Hepatocyte (in vitro differentiated cells): ENCODE measurements at places on chromosomes 5 and 9. TPM values are rescaled to one million over a fixed set of nuclear protein-coding genes. Genes with fewer than 3 reads are reported as not detected.

DNA sequence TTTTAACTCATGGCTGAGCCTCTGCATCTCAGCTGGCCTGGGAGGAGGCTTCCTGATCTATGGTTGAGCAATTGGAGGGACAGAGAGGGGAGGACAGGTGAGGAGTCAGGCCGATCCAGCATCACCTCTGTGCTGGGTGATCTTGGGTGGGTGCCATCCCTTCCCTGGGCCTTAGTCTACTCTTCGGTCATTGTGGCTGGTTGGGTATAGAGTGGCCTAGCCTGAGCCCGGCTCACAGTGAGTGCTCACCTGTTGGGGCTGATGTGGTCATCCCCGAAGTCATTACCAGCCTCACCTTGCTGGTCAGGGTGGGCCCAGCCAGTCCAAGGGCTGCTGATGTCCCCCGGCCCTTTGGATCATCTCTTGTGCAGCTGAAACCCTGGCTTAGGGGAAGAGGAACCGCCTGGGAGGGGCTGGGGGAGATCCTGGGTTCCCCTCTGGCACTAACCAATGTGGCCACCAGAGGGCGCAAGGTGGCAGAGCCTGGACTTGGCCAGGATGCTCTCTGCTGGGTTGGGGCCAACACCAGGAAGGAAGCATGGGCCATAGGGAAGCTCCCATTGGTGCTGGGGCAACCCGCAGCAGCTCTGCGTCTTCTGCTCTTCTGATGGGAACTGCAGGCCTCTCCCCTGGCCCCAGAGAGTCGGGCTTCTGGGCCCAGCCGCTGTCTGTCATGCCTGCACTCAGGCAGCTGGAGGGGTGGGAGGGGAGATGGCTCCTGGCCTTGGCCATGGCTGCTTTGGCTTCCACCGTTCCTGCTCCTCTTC is 17.3 kb upstream of the ODF2 start:
- DNase-seq = peak; percentile 88

DNA sequence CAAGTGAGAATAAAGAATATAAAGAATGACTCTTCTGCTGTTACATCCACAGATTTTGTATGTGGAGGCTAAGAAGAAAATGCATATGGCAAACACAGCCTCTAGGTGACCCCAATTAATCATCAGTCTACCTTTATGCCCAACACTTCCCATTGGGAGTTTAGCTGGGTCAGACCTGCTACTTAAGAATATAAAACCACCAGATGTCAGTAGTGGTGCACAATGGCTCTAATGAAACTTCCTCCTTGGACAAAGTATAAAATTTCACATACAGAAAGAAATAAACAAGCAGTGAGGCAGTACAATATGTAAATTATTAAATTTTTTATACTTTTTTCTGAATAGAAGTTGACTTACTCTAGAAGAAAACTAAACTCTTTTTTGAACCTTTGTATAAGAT is 539.9 kb downstream of the BRINP1 start:
- DNase-seq = peak; percentile 18

DNA sequence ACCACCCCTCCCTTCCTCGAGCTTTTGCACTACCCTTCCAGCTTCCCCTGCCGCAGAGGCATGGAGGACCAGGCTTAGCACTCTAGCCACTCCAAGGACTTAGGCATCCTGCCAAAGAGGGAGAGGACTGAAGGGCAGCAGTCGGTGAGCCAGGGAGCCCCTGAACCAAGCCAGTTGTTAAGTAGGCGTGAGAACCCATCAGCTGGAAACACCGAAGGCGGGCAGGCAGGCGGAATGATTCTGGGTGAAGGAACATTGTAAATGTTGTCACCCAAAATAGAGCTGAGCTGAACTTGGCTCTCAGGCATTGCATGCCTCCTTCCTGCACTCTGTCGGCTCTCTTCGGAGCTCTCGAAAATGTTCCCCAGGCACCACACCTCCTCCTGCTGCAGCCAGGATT is 42.8 kb downstream of the NRG2 start:
- no peak for DNase-seq

GRCh38 chr5:134115806-134116175 is 1.3 kb downstream of the TCF7 start:
- peak; percentile 33 for DNase-seq

DNA sequence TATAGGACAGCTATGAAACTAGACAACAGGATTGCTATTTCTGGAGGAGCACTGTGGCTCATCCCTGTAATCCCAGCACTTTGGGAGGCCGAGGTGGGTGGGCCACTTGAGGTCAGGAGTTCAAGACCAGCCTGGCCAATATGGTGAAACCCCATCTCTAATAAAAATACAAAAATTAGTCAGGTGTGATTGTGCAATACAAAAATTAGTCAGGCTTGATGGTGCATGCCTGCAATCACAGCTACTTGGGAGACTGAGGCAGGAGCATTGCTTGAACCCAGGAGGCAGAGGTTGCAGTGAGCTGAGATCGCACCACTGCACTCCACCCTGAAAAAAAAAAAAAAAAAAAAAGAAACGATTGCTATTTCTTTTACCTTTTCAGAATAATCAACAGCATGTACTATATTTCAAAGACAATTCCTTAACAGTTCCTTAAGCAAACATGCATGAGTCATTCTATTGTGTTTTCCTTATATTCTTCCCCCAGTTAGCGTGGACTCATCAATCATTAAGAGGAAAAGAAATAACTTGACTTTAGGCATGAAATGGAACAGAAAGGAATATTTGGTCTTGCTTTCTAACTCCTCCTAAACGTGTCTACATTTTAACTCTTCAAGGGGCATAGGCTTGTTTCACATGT is 162.6 kb downstream of the TAF11L14 start:
- DNase-seq = no peak

GRCh38 chr5:150149618-150150017 is 6.0 kb downstream of the PDGFRB start:
- no peak for DNase-seq

DNA sequence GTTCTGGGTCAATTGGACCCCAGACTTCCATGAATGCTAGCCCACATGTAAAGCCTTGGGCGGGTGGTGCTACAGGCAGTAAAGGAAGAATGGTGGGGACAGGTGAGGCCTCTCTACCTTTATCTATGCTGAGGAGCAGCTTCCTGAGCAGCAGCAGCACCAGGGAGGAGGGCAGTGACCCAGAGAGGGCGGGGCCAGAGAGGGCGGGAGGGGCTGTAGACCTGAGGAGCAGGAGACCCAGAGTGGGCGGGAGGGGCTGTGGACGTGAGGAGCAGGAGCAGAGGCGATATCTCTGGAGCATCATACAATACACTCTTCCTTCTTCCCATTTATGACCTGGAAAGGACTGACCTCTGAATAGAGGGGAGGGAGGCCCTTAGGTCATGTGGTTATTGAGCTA is 165.9 kb downstream of the MTRR start:
- DNase-seq = no peak

- DNase-seq = no peak
Observed at GRCh38 chr9:104923289-104923688, 4.7 kb downstream of the ABCA1 start.

GRCh38 chr9:4413856-4414255 is 76.4 kb upstream of the SLC1A1 start:
- no peak for DNase-seq

DNA sequence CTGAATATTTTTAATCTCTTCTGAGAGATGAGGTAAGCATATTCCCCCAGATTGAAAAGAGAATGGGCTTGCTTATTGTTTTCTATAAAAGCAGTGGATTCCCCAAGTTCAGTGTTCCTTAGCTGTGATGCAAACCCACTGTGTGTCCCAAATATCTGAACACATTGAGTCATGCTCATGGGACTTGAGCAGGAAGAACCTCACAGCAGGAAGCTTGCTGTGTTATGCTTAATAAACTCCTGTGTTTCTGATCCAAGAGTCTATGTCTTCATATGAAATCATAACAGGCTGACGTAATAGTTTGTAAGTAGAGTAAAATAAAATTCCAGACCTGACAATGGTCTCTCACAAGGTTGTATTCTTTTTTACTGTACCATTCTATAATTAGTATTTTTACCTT is 24.8 kb upstream of the LOX start:
- no peak for DNase-seq

DNA sequence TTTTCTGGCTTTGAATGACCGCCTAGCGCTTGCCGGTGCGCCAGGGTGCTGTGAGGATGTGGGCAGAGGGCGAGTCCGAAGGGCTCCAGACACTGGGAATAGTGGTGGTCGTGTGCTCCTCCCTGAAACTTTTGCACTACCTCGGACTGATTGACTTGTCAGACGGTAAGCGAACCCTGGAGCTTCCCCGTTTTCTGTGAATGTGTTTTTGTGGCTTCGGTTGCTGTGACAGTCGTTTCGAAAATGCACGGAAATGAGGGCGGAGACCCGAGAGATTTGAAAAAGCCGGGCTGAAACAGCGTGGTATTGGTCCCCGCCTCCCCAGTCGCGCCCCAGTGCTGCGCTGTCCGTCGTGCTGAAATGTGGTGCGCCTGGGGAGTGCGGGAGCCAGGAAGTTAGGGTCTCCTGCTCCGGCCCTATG is 102.5 kb upstream of the GABRP start:
- peak; percentile 81 for DNase-seq

Gene PCDHB4
- 1.9 and 2.5 TPM in 2 replicates for total RNA-seq

Gene IL3
- 0.37 TPM in 1 of 2 replicates, not detected in the other for total RNA-seq

Gene MARVELD2
- total RNA-seq = 43.5 and 45.4 TPM in 2 replicates

Gene PDE6A
- total RNA-seq = 3.6 and 4.6 TPM in 2 replicates

Gene PTGDS
- total RNA-seq = 56.0 and 56.4 TPM in 2 replicates
